ENCODE measurements at places on chromosomes 4 and X. TPM values are rescaled to one million over a fixed set of nuclear protein-coding genes. Genes with fewer than 3 reads are reported as not detected.

TREX2 gene
- not detected for total RNA-seq

GRCh38 chr4:105911426-105911825 lies 16.2 kb downstream of the NPNT start:
- no peaks in the 10 kb centered on the region for H3K27me3 ChIP-seq
- no peak overlapping the region for H3K4me3 ChIP-seq
- DNase-seq: no peak
- H3K36me3 ChIP-seq: no peaks in the 10 kb centered on the region
- H3K27ac ChIP-seq: no peak overlapping the region

GRCh38 chr4:89712141-89712540 lies 124.8 kb downstream of the SNCA start:
- no peaks in the 10 kb centered on the region for H3K27me3 ChIP-seq
- H3K4me1 ChIP-seq: no peaks in the 10 kb centered on the region
- no peak overlapping the region for H3K4me3 ChIP-seq
- H3K27ac ChIP-seq: no peak overlapping the region

GPAT3 gene
- not detected for total RNA-seq

SPACA5 gene
- not detected for total RNA-seq

DNA sequence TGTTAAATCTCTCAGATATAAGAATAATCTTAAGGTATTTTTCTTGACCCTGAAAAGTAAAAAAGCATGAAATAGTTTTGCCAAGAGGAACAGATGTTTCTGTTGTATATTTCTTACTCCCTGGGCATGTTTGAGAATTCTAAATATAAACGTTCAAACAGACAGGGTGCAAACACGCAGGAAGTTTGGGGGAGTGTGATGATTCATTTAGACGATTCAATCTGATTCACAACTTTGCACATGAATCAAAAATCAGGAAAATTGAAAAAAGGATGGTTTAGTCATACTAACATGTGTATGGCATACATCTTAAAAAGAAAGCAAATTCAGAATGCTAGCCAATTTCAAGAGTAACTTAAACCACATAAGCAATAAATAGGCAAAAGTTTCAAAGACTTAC lies 340.3 kb upstream of the GRID2 start:
- H3K4me1 ChIP-seq: no peaks in the 10 kb centered on the region
- no peaks in the 10 kb centered on the region for H3K27me3 ChIP-seq
- no peak overlapping the region for H3K27ac ChIP-seq
- DNase-seq: no peak

DNA sequence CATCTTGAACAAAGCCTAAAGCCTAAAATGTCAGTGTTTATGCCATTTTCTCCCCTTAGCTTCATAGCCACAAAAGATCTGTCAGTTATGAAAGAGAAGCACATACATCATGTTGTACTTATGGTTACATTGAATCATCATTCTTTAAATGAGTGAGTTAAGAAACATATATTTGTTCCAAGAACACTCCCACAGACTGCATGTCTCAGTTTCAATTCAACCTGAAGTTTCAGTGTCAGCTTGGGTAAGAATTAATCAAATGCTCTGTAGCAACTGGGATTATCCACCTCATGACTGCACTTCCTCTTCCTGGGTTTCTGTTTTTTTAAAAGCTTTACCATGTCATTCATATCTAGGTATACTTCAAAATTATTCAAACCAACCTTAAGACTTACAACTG lies 3.9 kb upstream of the TMPRSS11B start:
- no peaks in the 10 kb centered on the region for H3K36me3 ChIP-seq
- H3K27ac ChIP-seq: no peak overlapping the region
- DNase-seq: no peak
- H3K27me3 ChIP-seq: no peaks in the 10 kb centered on the region
- H3K4me1 ChIP-seq: no peaks in the 10 kb centered on the region

DNA sequence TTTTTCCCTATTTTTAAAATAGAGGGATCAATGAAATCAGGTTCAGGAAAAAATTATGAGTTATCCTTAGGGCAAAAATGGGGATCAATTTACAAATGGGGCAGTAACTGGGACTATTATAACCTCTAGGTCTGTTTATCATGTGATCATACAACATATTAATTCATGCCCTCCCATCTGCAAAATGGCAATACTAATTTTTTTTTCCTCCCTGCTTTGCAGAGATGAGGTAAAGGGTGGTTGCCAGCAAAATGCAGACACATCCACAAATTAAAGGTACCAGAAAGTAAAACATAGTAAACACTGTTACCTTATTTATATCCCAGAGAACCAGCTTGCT lies 467 bp downstream of the HSD17B11 start:
- no peaks in the 10 kb centered on the region for H3K36me3 ChIP-seq

DNA sequence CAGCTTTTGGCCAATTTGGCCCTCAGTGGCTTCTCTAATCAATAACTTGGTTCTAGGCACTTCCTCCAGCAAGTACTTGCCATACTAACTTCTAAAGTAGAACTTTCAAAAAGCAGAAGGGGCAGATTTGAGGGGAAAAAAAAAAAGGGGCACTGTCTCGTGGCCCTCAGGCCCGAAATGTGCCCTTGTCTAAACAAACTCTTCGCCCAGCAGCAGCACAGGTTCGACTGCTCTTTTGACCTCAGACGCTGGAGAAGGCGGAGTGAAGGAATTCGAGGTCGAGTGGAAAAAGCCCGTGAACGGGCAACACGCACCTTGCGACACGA lies 775 bp downstream of the GRPEL1 start:
- peaks cover 67% of the 10 kb centered on the region for H3K4me1 ChIP-seq
- peaks cover 28% of the 10 kb centered on the region for H3K36me3 ChIP-seq
- no peak for DNase-seq
- H3K27me3 ChIP-seq: no peaks in the 10 kb centered on the region
- H3K27ac ChIP-seq: peak overlapping the region; percentile 93

- no peaks in the 10 kb centered on the region for H3K27me3 ChIP-seq
- DNase-seq: no peak
These were observed 1382.9 kb downstream of the FAM133A start for GRCh38 chrX:95056901-95057300.

POLN gene
- total RNA-seq: not detected

DMRTC1 gene
- 30.3 TPM for total RNA-seq

GRCh38 chrX:123475068-123475724 lies 257.7 kb downstream of the THOC2 start:
- no peak for DNase-seq
- no peak overlapping the region for H3K4me3 ChIP-seq
- no peaks in the 10 kb centered on the region for H3K36me3 ChIP-seq
- no peaks in the 10 kb centered on the region for H3K4me1 ChIP-seq
- H3K27ac ChIP-seq: no peak overlapping the region

GRCh38 chr4:16597845-16598596 lies 300.4 kb downstream of the LDB2 start:
- H3K36me3 ChIP-seq: no peaks in the 10 kb centered on the region
- no peak overlapping the region for H3K4me3 ChIP-seq
- no peaks in the 10 kb centered on the region for H3K27me3 ChIP-seq
- H3K27ac ChIP-seq: no peak overlapping the region

GRCh38 chr4:12207396-12207795 lies 778.7 kb upstream of the HS3ST1 start:
- H3K27me3 ChIP-seq: no peaks in the 10 kb centered on the region
- no peak for DNase-seq
- no peaks in the 10 kb centered on the region for H3K36me3 ChIP-seq
- no peak overlapping the region for H3K4me3 ChIP-seq

DNA sequence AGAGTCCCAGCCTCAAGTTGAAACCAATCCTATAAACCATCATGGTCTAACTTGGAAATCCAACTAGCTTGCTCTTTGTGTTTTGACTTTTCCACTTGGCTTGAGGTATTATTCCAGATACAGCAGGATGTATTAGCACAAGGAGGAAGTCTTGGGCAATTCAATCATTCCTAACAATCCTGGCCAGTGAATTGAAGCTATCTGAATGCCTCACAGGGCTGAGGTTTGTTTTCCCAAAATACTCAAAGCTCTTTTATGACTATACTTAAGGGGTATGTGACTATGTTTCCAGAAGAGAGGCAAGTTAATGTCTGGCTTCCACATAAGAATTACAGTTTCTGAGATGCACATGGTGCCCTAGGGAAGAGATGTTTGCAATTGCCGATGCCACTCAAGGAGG lies 66.8 kb upstream of the SH3RF1 start:
- H3K27ac ChIP-seq: no peak overlapping the region
- H3K27me3 ChIP-seq: no peaks in the 10 kb centered on the region
- no peaks in the 10 kb centered on the region for H3K36me3 ChIP-seq
- no peak overlapping the region for H3K4me3 ChIP-seq
- DNase-seq: no peak
- no peaks in the 10 kb centered on the region for H3K4me1 ChIP-seq

MAGEB2 gene
- not detected for total RNA-seq

DNA sequence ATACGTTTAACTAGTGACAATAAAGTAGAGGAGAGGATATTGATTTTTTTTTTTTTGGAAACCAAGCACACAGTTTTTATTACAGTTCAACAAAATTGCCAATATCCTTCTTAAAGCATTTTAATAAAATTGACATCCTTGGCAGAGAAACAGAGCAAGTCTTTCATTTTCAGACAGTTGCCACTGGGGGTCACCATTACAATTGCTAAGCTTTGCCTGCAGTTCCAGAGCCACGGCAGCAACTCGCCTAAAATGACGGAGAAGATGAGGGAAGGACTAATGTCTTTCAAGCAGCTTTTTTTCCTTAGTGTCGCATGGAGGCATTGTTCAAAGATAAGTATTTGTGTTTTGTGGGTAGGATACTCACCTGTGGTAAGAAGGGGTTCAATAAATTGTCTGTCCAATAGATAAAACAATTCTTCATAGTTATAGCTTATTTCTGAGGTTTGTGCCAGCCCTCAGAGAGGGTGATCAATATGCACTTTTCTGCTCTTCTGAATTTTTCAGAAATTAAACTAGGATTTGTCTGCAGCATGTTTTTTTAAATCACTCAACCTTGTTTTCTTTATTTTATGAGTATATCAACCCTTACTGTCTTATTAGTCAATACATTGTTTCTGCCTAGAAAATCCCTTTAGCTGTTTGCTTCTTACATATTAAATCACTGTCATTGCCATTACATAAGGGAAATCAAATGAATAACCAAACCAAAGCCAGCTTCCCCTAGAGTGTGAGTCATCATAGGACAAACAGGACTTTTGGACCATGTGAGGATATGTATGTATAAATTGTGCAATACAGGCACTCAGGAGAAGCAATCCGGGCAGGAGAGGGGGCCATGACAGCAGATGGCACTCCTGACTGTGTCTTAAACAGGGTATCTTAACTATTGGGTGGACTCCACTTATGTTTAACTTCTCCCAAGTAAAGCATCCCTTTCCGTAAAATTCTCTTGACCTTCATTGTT lies 508.1 kb upstream of the ARX start:
- H3K4me1 ChIP-seq: no peaks in the 10 kb centered on the region
- H3K27me3 ChIP-seq: no peaks in the 10 kb centered on the region
- no peak overlapping the region for H3K27ac ChIP-seq
- H3K4me3 ChIP-seq: no peak overlapping the region
- H3K36me3 ChIP-seq: no peaks in the 10 kb centered on the region

DNA sequence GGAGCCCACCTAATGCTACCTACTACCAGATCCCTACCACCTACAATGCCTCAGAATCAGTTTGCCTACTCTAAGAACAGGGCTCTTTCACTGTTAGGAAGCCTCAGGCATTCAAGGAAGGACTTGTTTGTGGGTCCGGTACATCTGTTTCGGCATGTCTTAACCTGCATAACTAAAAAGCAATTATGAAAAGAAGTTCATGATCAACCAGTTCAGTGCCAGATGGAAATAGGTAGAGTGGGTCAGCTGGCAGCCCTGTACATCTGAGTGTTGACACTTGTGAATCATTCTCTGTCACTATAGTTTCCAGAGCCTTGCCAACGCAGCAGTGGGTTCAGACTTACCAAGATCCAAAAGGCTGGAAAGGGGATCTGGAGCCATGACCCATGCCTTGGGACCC lies 3.3 kb downstream of the TMEM185A start:
- no peak for DNase-seq
- no peaks in the 10 kb centered on the region for H3K27me3 ChIP-seq
- peaks cover 21% of the 10 kb centered on the region for H3K4me1 ChIP-seq
- no peak overlapping the region for H3K27ac ChIP-seq

DNA sequence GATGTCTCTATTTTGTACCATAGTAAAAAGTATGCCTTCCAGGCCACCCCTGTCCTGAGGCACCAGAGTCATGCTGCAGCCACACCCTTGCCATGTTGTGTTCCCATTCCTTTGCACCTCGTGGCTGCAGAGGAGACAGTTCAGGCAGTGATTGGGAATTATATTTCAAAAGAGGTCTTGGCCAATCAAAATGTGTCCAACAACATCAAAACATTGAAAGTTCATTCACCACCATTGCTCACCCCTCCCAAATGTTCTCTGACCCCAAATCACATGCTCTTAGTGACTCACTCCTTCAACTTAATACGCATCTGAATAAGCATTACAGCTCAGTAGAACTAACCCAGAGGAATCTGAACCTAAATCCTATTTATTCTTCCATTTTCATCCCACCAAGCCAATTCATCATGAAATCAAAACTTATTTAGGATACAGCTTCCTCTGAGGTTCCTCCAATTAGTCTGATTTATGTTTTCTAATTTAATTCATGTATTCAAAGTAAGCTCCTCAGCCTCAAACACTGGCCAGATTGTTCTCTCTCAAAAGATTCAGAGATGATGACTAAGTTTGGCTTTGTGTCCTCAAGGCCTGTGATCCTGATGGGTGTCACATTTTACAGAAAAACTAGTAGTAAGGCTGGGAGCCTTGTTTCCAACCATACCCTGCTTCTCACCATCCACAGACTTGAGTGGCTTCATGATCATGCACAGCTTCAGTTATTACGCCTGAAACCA lies 323.2 kb upstream of the INTU start:
- no peaks in the 10 kb centered on the region for H3K36me3 ChIP-seq
- H3K27me3 ChIP-seq: no peaks in the 10 kb centered on the region
- no peak overlapping the region for H3K4me3 ChIP-seq
- H3K27ac ChIP-seq: no peak overlapping the region
- DNase-seq: no peak
- H3K4me1 ChIP-seq: no peaks in the 10 kb centered on the region

GRCh38 chr4:15610855-15611254 lies 44.3 kb downstream of the FBXL5 start:
- H3K27me3 ChIP-seq: no peaks in the 10 kb centered on the region
- no peak overlapping the region for H3K4me3 ChIP-seq
- H3K36me3 ChIP-seq: no peaks in the 10 kb centered on the region
- no peak for DNase-seq
- no peak overlapping the region for H3K27ac ChIP-seq

GRCh38 chrX:72125331-72126047 lies 6.2 kb downstream of the RTL5 start:
- H3K4me3 ChIP-seq: no peak overlapping the region

- H3K36me3 ChIP-seq: no peaks in the 10 kb centered on the region
- H3K27ac ChIP-seq: no peak overlapping the region
- H3K4me1 ChIP-seq: peaks cover 62% of the 10 kb centered on the region
- no peaks in the 10 kb centered on the region for H3K27me3 ChIP-seq
- no peak for DNase-seq
These were observed 197.2 kb downstream of the PDGFC start for GRCh38 chr4:156774422-156774821.

- no peaks in the 10 kb centered on the region for H3K4me1 ChIP-seq
- no peaks in the 10 kb centered on the region for H3K27me3 ChIP-seq
- H3K27ac ChIP-seq: no peak overlapping the region
These were observed 964.7 kb downstream of the PCDH19 start for GRCh38 chrX:99445336-99445735.

GRCh38 chrX:118016422-118016821 lies 100.2 kb downstream of the KLHL13 start:
- no peaks in the 10 kb centered on the region for H3K27me3 ChIP-seq
- no peak overlapping the region for H3K4me3 ChIP-seq
- no peaks in the 10 kb centered on the region for H3K36me3 ChIP-seq
- H3K27ac ChIP-seq: no peak overlapping the region
- no peak for DNase-seq

MAGEA8 gene
- total RNA-seq: not detected

Data from stomach (tissue), 19 donors.